ENCODE measurements at places on chromosomes 7 and 10.

DNA sequence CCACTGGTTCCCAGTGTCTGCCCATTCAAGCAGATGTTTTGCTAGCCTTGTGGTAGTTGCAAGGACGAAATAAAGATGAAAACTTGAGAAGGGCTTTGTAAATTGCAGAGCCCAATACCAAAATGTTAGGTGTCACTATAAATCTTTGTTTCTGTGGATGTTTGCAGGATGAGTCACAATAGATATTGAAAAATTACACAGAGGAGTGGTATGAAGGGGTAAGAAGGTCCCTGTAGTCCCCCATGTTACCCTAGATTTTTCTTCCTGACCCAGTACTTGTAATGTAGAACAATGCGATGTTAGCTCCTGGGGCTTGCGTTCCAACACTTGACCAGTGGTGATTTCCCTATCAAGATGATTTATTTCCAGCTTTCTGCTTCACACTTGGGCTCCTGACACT, 102.6 kb upstream of the LYZL1 start:
- no peak for DNase-seq

DNA sequence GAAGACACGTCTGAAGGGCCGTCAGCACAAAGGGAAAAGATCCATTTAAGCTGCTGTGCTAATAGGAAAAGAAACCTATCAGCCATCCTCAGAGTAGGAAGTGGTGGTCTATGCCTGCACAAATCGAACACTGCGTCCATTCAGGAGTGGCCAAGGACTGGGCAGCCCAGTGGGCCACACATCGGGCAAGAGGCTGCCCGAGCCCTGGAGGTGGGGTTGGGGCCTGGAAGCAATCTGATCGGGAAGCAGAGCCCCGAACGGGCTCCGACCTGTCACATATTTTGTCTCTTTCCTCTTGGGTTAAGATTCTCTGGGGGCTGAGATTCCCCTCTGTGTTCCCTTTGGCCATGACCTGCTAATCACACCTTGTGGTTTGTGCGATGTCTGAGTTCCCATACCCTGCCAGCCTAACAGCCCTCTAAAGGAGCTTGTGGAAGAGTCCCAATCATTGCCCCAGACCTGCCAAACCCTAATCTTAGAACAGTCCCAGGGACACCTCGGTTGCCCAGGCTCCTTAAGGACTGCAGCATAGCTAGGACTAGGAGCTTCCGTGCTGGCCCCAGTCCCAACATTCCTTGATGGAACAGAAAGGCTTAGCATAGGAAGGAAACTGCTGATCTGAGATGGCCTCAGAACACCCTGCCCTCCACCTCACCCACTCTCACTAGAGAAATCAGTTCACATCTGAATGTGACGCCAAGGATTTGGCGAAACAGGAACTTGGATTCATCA, 77.9 kb upstream of the SAMD8 start:
- no peak for DNase-seq

- DNase-seq, result no peak
Measured at GRCh38 chr7:47471358-47471703, 110.6 kb downstream of the TNS3 start.

DNA sequence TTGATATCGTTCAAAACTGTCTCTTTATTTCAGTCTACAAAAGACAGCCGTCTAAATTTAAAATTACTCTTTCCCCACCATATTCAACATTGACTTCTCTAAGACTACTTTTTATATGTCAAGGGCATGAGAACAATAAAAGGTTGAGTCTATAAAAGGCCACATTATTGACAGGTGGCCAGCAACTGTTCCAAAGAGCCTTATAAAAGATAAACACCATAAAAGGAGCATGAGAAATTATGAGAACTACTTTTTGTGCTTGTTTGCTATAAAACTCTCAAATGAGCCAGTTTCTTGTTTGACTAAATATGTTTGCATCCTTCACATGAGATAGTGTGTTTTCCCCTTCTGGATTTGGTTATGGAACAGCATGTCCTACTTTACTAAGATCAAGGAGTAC, 189.2 kb downstream of the THSD7A start:
- DNase-seq, result no peak

DNA sequence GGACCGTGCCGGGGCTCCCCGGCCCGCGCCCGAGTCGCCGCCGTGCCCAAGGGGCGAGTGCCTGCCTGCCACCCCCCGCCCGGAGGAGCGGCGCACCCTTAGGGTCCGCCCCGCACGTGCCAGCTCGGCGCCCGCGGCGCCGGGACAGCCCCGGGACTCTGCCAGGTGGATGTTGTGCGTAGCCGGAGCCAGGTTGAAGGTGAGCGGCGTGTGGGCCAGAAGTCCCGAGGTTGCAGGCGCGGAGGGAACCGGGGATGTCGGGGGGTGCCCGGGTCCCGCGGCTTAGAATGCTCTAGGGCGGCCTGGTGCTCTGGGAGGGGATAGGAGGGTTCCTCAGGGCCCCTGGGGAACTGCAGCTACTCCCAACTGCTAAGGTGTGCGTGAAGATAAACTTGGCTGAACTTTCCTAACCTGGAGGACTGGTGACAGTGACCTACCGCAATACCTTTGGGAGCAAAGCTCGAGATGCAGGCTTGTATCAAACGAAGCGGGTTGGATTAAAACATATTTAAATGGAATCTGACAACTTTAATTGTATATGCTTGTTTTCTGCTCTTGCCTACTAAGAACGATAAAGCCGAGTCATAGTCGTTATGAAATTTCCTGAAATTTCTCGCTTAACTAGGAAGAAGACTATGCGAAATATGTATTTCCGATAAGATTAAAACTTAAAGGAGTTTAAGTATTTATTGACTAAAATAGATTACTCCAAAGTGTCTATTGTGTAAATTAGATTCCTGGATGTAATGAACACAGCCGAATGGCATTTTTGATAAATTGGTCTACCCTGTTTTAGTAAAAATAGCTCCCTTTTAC, at the start of gene CUX1:
TSS of gene CUX1 (plus strand) at position 156 of the 816 bp plus-strand sequence. CDS start at position 170, 14 bp downstream.
- DNase-seq, result no peak

DNA sequence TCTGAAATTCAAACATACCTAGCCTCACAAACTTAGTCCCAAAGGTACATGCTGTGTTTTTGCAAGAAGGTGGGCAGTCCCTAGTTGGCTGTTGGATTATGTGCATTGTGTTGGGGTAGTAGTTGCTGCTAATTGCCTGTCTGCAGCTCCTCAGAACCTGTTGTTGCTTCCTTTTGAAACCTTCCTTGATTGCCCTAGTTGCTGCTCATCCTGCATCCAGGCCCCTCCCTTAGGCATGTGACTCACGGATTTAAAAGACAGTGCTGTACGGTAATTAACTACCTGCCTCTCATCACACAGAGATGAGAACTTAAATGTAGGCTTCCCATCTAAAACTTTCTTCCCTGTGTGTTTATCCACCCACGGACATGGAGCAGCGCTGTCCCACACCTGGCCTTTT, 67.7 kb downstream of the BMPR1A start:
- no peak for DNase-seq

GRCh38 chr10:79248341-79249185, 98.7 kb upstream of the PPIF start:
- no peak for DNase-seq

DNA sequence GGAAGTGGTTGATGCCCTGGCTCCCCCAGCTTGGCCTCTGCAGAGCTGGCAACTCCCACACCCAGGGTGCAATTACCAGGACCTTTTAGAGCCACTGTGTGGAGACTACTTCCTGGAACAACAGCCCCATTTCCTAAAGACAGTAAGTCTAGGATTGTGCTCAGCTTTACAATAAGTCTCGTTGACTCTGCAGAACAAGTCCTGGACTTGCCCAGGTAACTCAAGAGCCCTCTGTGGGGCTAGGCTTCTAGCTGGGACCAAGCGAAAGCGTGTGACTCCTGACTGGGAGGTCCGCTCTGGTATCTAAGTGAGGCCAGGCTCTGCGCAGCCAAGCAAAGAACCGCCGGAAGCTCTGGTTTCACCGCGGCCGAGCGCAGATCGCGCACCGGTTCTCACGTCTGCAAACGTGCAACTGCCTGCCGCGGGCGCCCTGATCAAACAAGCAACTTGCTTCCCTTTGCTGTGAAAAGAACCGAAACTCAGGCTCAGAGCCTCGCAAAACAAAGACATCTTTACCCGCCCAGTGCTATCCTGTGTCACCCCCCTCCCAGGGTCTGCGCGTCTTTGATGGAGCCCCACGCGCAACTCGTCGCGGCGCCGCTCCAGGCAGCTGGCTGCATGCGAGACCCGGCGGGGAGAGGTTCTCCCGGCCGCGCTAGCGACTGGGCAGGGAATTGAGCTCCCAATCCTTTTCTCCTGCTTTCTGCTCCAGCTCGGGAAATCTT, 4.4 kb upstream of the PDLIM1 start:
- peak; percentile 55 for DNase-seq

GRCh38 chr7:81447351-81447952, 322.4 kb downstream of the HGF start:
- peak; percentile 36 for DNase-seq

Data from SK-N-DZ (cell line).